ENCODE measurements at places on chromosomes 16 and 17.

- no peak for DNase-seq
These were observed 22.0 kb upstream of the ABCA9 start for GRCh38 chr17:69082696-69083095.

DNA sequence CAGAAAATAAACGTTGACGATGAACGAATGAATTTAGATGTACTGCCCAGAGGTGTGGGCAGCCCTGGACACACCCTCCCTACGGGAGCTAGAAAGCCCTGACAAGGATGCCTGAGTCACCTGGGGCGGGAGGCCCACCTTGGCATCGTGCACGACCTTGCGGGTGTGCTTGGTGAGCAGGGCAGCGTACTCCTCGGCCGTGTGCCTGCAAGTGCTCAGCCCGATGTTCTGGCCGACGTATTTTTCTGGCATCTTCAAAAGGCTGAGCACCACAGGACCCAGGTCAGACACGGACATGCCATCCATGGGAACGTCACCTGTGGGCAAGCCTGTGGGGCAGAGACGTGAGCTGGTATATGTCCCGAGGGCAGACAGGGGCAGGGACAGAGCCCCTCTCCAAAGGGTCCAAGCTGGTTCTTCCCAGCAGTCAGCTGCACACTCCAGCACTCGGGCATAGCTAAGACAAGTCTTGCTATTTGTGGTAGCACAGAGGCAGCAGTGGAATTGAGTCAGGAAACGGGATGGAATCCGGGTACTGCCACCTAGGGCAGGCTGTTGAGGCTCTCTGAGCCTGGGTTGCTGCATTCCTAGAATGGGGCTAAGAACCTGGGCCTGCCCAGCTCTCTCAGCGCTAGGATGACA, 10.8 kb downstream of the NMRAL1 start:
- no peak for DNase-seq

- DNase-seq, result no peak
These were observed 12.9 kb downstream of the ZNRF1 start for GRCh38 chr16:75011634-75012307.

DNA sequence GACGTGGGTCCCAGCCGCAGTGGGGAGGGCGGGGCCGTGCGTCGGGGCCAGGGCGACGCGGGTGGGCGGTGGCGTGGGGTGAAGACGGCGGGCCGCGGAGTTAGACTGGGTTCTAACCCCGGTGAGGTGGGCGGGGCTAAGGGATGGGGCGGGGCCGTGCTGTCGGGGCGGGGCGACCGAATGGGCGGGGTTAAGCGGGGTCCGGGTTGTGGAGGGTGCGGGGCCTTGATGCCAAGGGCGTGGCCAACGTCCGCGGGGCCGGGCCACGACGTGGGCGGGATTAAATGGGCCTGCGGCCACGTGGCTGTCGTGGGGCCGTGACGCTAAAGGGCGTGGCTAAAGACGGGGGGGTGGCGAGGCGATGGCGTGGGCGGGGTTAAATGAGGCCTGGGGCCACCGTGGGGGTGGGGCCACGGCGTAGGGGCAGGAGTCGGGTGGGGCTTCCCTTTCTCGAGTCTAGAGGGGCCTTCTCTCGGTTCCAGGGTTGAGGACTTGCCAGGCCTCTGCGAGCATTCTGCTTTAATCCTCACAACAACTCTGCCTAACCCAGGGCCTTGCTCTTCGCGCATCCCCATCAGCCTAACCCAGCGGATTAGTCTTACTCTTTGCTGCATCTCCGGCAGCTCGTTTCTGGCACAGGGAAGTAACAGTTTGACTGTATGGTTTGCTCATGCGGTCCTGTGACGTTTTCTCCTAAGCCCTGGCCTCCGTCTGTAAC, 739 bp downstream of the TCF25 start:
- peak; percentile 51 for DNase-seq

DNA sequence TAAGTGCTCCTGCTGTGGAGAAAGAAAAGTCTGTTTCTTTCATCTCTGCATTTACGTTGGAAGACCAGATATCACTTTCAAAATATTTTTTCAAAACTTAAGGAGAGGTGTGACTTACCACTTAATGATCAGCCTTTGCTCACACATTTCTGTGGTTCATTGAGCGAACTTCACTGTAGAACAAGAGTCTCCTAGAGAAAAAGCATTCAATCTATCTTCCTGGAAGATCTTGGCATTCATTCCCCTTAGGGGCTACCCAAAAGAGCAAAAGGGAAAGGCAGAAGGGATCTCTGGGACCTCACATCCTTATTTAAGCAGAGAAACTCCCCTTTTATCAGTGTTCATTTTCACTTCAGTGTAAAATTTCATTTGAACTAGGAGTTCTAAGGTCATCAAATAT, 61.2 kb downstream of the HS3ST3A1 start:
- DNase-seq, result no peak

DNA sequence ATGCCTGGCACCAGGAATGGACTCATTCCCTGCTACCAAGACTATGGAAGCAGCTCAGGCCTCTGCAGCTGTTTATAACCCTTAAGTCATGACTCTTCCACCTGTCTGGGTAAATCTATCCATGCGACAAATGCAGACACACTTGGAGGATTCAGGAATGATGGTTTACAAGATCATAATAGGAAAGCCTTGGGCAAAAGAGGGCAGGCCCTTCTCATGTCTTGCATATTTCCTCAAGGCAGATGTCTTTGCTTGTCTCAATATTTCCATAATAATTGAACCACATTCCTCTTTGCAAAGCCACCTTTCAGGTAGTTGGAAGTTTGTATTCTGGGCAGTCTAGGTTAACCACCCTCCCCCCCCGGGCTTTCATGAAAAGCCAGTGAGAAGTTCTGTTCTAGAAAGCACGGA, 884 bp upstream of the JPT1 start:
- no peak for DNase-seq

- no peak for DNase-seq
These were observed 47.9 kb downstream of the WDR59 start for GRCh38 chr16:74936902-74937560.

- DNase-seq, result no peak
These were observed 5.3 kb downstream of the GOSR1 start for GRCh38 chr17:30482555-30482954.

GRCh38 chr17:14918540-14918939, 346.6 kb downstream of the PMP22 start:
- DNase-seq, result no peak

- no peak for DNase-seq
These were observed 144.0 kb upstream of the IRX6 start for GRCh38 chr16:55179852-55180585.

GRCh38 chr17:61662741-61663140, 71.7 kb upstream of the NACA2 start:
- no peak for DNase-seq

DNA sequence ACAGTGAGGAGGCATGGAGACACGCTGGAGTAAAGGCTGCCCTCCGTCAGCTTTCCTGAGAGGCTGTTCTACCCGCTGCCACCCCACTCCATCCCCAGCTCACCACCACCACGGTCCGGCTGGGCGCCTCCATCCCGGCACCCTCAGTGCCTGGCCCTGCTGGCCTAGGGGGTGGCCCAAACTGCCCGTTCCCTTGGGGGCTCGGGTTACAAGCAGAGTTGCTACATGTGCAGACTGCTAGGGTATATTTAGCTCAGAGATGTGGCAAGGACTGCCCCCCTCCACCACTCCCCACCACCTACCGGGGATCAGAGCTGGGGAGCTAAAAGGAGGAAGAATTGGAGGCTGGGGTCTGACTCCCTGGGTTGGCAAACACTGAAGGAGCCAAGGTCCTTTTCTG, 4.1 kb downstream of the CACNB1 start:
- no peak for DNase-seq

DNA sequence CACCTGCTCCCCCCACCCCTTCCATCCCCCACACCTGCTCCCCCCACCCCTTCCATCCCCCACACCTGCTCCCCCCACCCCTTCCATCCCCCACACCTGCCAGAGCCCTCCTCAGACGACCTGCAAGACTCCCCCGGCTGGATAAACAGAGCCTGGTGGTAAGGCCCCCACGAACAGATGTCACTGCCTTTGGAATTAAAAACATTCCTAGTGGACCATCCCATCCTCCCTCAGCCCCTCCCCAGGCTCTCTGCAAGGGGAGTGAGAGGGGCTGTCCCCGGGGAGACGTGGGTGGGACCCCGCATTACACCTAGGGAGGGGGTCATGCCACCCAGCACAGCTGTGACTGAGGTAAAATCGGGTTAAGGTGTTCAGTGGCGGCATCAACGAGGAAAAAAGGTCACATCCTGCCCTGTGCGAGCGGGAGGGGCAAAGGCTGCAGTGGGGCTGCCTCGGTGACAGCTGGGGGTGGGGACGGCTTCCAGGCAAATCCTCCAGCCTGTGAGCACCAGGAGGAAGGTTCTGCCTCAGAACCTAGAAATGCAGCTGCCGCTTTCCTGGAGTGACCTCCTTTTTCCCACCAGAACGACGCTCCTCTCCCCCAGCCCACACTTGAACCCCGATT, 38.7 kb downstream of the TIMM22 start:
- no peak for DNase-seq

- no peak for DNase-seq
These were observed 9.3 kb downstream of the CTRB2 start for GRCh38 chr16:75197522-75198134.

GRCh38 chr16:51953286-51953985, 593.5 kb downstream of the TOX3 start:
- no peak for DNase-seq

DNA sequence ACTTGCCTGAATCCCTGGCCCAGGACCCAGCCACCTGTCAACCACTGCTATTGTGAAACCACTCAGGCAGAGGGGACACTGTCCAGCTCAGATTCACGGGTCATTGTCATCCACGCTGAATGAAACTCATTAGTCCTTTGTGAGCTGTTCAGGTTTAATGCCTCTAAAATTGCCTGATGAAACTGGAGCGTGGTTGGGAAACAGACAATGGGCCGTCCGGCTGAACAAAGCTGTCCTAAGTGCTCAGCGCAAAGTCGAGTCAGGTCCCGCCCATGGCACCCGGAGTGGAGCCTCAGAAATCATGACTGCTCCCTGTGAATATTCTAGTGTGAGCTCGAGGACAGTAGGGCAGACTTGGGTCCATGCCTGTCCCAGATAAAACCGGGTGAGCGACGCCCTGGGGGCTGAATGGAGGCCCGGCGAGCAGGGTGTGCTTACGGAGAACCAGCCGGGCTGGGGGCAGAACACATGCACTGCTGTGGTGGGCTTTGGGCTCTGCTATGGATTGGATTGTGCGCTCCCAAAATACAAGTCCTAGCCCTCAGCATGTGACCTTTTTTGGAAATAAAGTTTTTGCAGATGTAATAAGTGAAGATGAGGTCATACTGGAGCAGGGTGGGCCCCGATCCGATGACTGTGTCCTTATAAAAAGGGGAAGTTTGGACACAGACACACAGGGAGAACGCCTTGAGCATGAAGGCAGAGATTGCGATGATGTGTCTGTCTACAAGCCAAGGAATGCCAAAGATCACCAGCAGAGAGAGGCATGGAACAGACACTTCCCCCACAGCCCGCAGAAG, 12.9 kb upstream of the CMIP start:
- no peak for DNase-seq

- no peak for DNase-seq
These were observed 43.1 kb downstream of the DUSP14 start for GRCh38 chr17:37532756-37533155.

- DNase-seq, result no peak
These were observed 201.2 kb upstream of the PMFBP1 start for GRCh38 chr16:72373201-72373600.

DNA sequence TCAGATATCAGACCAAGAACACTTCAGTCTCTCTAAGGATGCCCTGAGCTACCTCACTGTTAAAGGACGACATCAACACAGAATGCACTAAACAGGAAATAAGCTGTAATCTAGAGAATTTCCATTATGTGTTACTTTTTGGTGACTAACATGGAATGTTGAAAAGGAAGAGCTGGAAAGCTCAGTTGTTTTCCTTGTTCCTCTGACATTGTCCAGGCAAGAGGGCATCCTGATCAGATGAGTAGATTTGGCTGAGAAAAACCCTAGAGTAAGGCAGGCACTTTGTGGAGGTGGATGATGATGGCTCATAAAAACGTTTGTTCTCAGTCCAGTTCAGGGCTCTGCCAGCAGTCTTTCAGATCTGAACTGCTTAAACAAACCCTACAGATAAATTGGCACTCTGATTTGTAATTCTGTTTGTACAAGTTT, 34.0 kb downstream of the DGKE start:
- no peak for DNase-seq

GRCh38 chr16:71600822-71601221, 23.9 kb upstream of the TAT start:
- DNase-seq, result no peak

DNA sequence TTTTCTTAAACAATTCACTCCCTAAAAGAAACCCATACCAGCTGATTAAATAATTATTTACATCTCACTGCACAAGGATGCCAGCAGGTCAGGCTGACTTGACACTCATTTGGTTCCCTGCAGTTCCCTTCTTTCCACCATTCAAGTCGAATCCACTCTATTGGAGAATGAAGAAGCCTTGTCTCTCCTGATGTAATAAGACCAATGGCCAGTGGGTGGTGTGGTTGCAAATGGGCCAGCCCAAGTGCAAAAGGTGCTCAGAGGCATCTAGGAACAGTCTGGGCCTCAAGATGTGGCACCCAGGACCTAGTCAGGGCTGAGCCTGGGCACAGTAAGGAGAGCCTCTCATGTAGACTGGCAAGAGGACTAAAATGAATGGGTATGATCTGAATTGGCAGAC, 9.3 kb downstream of the C16orf78 start:
- no peak for DNase-seq

GRCh38 chr17:18042983-18043382, 3.8 kb downstream of the GID4 start:
- DNase-seq, result no peak

GRCh38 chr16:69469807-69470561, 45.6 kb downstream of the CYB5B start:
- DNase-seq, result no peak

DNA sequence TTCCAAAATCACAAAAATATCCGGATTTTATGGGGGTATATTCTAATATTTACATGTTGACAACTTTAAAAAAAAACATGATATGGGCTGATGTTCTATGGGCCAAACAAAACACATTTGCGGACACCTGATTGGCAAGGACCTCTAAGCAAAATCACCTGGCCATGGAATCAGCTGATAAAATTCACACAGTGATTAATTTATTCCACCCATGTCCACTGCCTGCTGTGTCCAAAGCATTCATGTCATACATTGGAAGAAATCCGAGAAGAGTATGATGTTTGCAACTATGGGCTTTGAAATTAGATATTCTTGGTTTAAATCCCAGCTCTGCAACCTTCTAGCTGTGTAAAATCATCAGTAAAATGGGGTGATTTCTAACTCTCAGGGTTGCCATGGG, 538.7 kb downstream of the HAPSTR1 start:
- no peak for DNase-seq

GRCh38 chr17:62572888-62573401, 54.5 kb upstream of the MRC2 start:
- DNase-seq, result no peak

Measured in thymus (tissue), 14 donors.